ENCODE measurements at places on chromosomes 5 and 9.

DNA sequence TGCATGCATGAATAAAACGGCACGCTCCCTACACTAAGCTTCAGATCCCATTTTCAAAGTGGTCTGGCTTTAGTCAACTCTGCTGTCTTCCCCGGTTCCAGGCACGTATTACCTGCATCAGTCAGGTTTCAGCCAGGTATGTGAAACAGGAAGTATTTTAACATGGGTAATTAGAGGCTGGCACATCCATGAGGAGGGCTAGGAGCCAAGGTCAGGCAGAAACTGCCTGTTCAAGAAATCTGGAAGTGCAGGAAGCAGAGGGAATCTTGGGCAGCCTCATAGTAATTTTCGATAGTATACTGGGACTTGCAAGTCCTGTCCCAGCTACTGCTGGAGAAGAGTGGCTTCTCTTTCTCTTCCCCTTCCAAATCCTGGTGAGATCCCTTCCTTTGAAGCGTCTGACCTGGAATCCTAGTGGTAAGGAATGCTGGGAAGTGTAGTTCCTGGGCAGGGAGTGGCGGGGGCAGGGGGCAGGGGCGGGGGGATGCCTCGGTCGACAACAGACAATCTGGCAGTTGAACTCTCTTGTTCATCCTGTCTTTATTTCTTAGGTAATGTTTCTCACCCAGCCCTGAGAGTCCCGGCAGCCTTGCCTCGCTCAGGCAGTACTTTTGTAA lies 403.1 kb downstream of the TLE4 start:
- H3K4me3 ChIP-seq = no peak overlapping the region
- no peaks in the 10 kb centered on the region for H3K36me3 ChIP-seq
- no peak overlapping the region for H3K27ac ChIP-seq

- H3K4me1 ChIP-seq = no peaks in the 10 kb centered on the region
- no peaks in the 10 kb centered on the region for H3K27me3 ChIP-seq
- no peaks in the 10 kb centered on the region for H3K36me3 ChIP-seq
- no peak overlapping the region for H3K27ac ChIP-seq
Measured at GRCh38 chr5:100595152-100595811, 60.1 kb downstream of the FAM174A start.

GRCh38 chr5:102581011-102581410 lies 82.2 kb upstream of the SLCO6A1 start:
- no peak overlapping the region for H3K27ac ChIP-seq
- H3K27me3 ChIP-seq = no peaks in the 10 kb centered on the region
- DNase-seq = no peak
- H3K4me1 ChIP-seq = no peaks in the 10 kb centered on the region
- H3K36me3 ChIP-seq = no peaks in the 10 kb centered on the region

- no peak overlapping the region for H3K27ac ChIP-seq
- no peaks in the 10 kb centered on the region for H3K27me3 ChIP-seq
- no peak overlapping the region for H3K4me3 ChIP-seq
- DNase-seq = no peak
- H3K4me1 ChIP-seq = no peaks in the 10 kb centered on the region
- H3K36me3 ChIP-seq = no peaks in the 10 kb centered on the region
Measured at GRCh38 chr9:93886911-93887310, 68.2 kb downstream of the BARX1 start.

GRCh38 chr5:124764992-124765611 lies 18.7 kb upstream of the ZNF608 start:
- no peak for DNase-seq
- no peak overlapping the region for H3K27ac ChIP-seq
- no peaks in the 10 kb centered on the region for H3K36me3 ChIP-seq
- H3K27me3 ChIP-seq = no peaks in the 10 kb centered on the region
- no peaks in the 10 kb centered on the region for H3K4me1 ChIP-seq

DNA sequence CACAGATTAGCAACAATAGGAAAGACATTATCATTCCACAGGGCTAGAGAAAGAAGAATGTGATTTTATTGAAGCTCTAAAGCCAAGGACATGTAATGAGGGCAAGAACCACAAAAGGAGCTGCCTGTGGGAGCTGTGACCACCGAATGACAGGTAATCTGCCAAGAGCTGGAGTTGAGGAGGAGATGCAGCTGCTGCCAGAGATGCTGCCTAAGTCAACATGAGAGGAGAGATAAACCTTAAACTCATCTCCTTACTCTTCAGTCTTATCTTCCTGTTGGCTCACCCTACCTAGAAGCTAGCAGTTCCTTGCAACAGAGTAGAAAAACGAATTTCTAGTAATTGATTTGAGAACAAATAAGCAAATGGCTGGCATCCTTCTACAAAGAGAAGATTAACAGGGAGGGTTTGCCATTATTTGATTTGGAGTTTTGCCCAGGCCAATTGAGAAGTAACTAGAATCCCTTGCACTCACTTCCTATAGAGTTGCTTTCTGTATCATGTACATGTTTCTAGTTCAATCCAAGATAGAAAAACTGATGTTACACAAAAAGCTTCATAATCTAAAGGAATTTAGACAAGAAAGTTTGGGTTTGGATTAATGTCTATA lies 539.2 kb downstream of the TLE1 start:
- no peaks in the 10 kb centered on the region for H3K27me3 ChIP-seq
- H3K36me3 ChIP-seq = no peaks in the 10 kb centered on the region
- H3K27ac ChIP-seq = no peak overlapping the region
- H3K4me1 ChIP-seq = no peaks in the 10 kb centered on the region

DNA sequence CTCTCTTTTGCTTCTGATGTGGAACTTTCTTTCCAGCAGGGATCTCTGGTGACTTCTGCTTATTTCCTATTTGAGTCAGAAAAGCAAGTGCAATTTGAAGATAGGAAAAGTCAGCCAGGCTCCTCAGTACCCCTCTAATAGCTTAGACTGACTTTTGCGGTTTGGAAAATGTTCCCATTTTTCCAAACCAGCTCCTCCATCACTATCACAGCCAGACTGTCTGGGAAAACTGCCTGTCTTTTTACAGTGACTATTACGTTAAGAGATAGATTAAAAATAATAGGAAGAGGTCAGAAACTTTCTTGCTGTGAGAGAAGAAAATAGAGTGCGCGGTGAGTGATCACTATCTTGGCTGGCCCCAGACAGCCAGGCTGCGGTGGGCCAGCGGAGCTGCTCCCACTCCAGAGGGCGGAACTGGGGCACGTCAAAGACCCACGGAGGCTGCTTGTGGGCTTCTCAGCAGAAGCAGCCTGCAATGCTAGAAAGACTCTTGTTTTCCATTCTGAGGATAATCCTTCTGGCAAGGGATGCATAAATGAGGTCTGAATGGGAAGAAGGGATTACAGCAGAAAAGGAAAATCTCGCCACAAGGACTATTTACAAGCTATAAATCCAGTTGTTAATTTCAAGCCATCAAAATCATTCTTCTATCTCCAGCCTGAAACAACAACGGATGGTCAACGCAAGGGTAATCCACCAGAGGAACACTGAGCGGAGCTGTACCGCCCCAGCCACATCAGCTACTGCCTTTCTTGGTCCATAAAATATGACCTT lies 151.0 kb upstream of the MSX2 start:
- H3K4me1 ChIP-seq = no peaks in the 10 kb centered on the region
- no peaks in the 10 kb centered on the region for H3K36me3 ChIP-seq
- no peak overlapping the region for H3K27ac ChIP-seq
- no peak for DNase-seq

GRCh38 chr5:153896117-153896516 lies 142.6 kb downstream of the FAM114A2 start:
- no peaks in the 10 kb centered on the region for H3K36me3 ChIP-seq
- no peaks in the 10 kb centered on the region for H3K4me1 ChIP-seq
- H3K27ac ChIP-seq = no peak overlapping the region
- no peak overlapping the region for H3K4me3 ChIP-seq
- DNase-seq = no peak
- H3K27me3 ChIP-seq = no peaks in the 10 kb centered on the region

DNA sequence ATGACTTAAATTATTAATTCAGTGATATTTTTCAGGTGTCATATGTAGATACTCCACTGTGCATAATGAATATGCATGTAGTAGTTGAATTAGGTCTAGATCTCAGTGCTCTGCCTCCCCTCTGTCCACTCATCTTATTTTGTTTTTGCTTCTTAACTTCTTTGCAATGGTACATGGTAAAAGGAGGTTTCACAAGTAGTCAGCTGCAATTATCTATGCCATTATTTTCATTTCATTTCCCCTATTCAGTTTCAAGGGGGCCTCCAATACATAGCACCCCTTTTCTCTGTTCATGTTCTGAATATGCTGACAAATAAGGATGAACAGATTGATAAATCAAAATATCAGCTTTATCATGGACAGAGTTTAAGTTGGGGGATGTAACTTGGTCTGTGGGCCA lies 511.6 kb upstream of the ZNF608 start:
- H3K27ac ChIP-seq = no peak overlapping the region
- peaks cover 4% of the 10 kb centered on the region for H3K4me1 ChIP-seq
- no peak overlapping the region for H3K4me3 ChIP-seq
- no peaks in the 10 kb centered on the region for H3K27me3 ChIP-seq

DNA sequence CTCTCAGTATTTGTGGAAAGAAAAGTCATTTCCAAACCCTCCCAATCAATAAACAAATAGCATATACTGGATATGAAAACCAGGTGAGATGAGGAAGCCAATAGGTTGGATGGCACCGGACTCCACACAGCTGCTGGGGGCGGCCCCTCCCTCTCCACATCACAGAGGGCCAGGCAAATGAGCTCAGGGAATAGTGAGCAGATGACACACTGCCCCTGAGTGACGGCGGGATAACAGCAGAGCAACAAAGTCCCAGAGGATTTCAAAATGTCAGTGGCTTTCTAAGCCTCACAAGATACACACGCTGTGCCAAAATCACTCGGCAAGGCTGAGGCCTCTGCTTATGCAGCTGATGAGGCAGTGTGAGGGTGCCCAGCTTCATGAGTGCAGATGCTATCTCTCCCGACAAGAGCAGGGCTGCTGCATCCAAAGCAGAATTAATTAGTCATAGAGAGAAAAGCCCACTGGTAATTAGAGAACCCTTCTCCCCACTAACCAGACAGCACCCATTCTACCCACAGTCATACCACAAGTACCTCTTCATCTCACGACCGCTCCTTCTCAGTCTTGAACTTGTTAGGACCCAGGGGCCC lies 235.0 kb upstream of the NFIL3 start:
- no peak overlapping the region for H3K4me3 ChIP-seq
- DNase-seq = no peak
- no peaks in the 10 kb centered on the region for H3K27me3 ChIP-seq
- no peak overlapping the region for H3K27ac ChIP-seq

DNA sequence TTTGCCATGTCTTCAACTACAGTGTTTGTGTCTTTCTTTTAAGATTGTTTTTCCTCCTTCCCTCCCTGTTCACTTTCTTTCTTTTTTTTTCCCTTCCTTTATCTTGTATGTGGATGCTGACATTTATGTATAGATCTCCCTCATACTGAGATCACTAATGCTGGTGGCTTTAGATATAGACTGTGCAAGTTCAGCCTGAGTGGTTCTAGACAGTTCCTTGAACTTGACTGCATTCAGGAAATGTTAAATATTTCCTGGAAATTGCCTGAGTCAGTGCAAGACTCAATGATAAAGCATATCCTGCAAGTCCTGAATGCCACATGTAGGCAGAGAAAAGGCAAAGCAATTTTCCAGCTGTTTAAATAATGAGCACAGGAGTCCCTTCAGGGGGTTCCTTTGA lies 182.5 kb upstream of the NR3C1 start:
- H3K4me1 ChIP-seq = peaks cover 11% of the 10 kb centered on the region
- H3K27me3 ChIP-seq = no peaks in the 10 kb centered on the region
- no peak overlapping the region for H3K4me3 ChIP-seq
- H3K27ac ChIP-seq = no peak overlapping the region
- H3K36me3 ChIP-seq = no peaks in the 10 kb centered on the region
- DNase-seq = no peak

GRCh38 chr9:120830151-120830550 lies 12.6 kb downstream of the PSMD5 start:
- no peak for DNase-seq
- no peak overlapping the region for H3K27ac ChIP-seq
- no peaks in the 10 kb centered on the region for H3K4me1 ChIP-seq

- no peaks in the 10 kb centered on the region for H3K36me3 ChIP-seq
- no peak for DNase-seq
- H3K27ac ChIP-seq = no peak overlapping the region
- no peaks in the 10 kb centered on the region for H3K27me3 ChIP-seq
- no peaks in the 10 kb centered on the region for H3K4me1 ChIP-seq
- no peak overlapping the region for H3K4me3 ChIP-seq
Measured at GRCh38 chr5:171762903-171763302, 22.7 kb upstream of the SMIM23 start.
